Cerebellum (tissue), 4 donors: ENCODE measurements at places on chromosomes 5 and 9. TPM values are rescaled to one million over a fixed set of nuclear protein-coding genes. Genes with fewer than 3 reads are reported as not detected.

- DNase-seq: no peak
These were observed 18.6 kb upstream of the KDM4C start for GRCh38 chr9:6739218-6739617.

GRCh38 chr5:63286724-63287123 lies 675.5 kb downstream of the HTR1A start:
- no peak for DNase-seq

GRCh38 chr5:150663936-150664335 lies 2.9 kb downstream of the MYOZ3 start:
- DNase-seq: no peak

- no peak for DNase-seq
These were observed 140.2 kb downstream of the SLC24A2 start for GRCh38 chr9:19648672-19649071.

The OR1J2 gene
- not detected for total RNA-seq

The PHF24 gene
- 12.0 TPM for total RNA-seq

The RAI14 gene
- 20.0 TPM for total RNA-seq

The ADAMTS12 gene
- 7.6 TPM for total RNA-seq

The PCDHA1 gene
- 7.5 TPM for total RNA-seq

The SLIT3 gene
- total RNA-seq: 7.3 TPM
